GM23338 (cell line): ENCODE measurements at places on chromosomes 4 and X. TPM values are rescaled to one million over a fixed set of nuclear protein-coding genes. Genes with fewer than 3 reads are reported as not detected.
A peak's percentile ranks its signal among the peaks of the same experiment; 100 is the strongest.

GRCh38 chr4:57211131-57211530 lies 100.9 kb upstream of the IGFBP7 start:
- H3K36me3 ChIP-seq, result no peaks in the 10 kb centered on the region
- peaks cover 2% of the 10 kb centered on the region; the same call in 1 of the 2 replicates for H3K4me1 ChIP-seq
- H3K27me3 ChIP-seq, result no peaks in the 10 kb centered on the region
- H3K4me3 ChIP-seq, result no peak overlapping the region
- no peak overlapping the region for H3K27ac ChIP-seq

DNA sequence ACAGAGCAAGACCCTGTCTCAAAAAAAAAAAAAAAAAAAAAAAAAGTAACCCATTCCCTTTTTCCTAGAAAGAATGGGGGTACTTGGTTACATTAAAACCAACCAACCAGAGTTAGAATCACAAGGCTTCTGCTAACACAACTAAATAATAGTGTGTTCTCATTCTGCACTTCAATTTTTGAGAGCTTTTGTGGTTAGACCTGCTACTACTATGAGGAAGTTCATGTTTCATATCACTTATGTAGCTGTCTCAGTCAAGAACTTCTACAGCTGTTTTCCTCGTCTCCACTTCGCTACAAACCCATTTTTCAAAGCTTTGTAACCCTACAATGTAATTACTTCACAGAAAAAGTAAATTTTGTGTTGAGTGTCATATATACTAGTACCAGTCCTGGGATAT lies 58.3 kb downstream of the PDHA2 start:
- no peaks in the 10 kb centered on the region for H3K36me3 ChIP-seq
- H3K27me3 ChIP-seq, result no peaks in the 10 kb centered on the region
- no peak for DNase-seq
- H3K4me1 ChIP-seq, result peaks cover 13% of the 10 kb centered on the region
- H3K27ac ChIP-seq, result no peak overlapping the region

GRCh38 chr4:10605031-10605430 lies 79.5 kb downstream of the CLNK start:
- no peaks in the 10 kb centered on the region for H3K36me3 ChIP-seq
- no peak overlapping the region for H3K4me3 ChIP-seq
- H3K27ac ChIP-seq, result no peak overlapping the region
- H3K4me1 ChIP-seq, result 0 out of 2 replicates have a peak, but pooled peaks cover 4% of the 10 kb centered on the region
- no peak for DNase-seq

DNA sequence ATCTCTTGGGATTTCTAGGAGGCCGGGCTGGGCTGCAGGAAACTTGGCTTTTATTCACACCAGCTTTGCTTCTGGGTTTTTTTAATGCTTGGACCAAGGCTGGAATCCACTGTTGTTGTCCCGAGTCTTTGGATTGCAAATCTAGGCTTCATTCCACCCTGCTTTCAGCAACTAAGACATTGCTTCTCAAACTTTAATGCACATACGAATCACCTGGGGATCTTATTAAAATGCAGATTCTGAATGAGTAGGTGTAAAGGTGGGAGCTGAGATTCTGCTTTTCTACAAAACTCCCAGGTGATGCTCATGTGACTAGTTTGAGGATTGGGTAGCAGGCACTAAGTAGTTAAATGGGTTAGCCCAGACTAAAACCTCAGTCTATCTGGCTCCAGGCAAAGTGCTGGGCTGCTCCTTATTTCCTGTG lies 39.2 kb upstream of the GPC4 start:
- DNase-seq, result peak; percentile 53
- H3K4me1 ChIP-seq, result peaks cover 8% of the 10 kb centered on the region; the same call in 1 of the 2 replicates
- H3K36me3 ChIP-seq, result no peaks in the 10 kb centered on the region

DNA sequence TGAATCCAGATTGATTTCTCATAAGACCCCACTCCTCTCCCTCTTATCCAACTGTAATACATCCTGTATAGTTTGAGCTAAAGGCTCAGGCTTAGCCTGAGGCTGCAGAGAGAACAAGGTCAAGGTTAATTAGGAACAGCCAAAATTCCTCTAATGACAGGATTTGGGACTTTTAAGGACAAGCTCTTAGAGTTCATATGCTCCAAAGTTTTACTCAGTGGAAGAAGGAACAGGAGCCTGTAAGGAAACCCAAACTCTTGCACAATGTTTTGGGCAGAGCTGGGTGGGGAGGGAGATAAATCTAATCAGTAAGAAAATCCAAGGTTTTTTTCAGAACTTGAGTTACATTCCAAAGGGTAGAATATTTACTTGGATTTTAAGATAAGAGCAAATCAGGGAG lies 238.8 kb downstream of the QDPR start:
- no peak overlapping the region for H3K27ac ChIP-seq
- no peaks in the 10 kb centered on the region for H3K4me1 ChIP-seq
- H3K36me3 ChIP-seq, result no peaks in the 10 kb centered on the region
- DNase-seq, result no peak
- H3K27me3 ChIP-seq, result no peaks in the 10 kb centered on the region

GRCh38 chr4:73815145-73815544 lies 21.3 kb upstream of the CXCL6 start:
- no peak overlapping the region for H3K27ac ChIP-seq
- H3K4me1 ChIP-seq, result peaks cover 15% of the 10 kb centered on the region
- H3K36me3 ChIP-seq, result no peaks in the 10 kb centered on the region

DNA sequence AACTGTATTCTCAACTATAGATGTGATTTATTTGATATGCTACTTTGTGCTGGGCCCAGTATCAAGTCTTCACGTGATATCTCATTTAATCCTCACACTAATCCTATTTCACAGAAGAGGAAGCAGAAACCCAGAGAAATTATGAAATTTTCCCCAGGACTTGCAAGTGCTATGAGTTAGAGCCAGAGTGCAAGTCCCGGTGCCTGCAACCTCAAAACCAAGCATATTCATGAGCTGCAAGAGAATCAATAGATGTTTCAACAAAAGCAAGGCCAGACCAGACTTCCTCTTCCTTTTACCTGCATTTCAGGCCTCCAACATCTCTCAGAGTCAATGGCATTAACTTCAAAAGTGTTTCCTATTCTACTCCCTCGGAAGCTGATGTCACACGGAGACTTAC lies 92.2 kb upstream of the GATB start:
- H3K27me3 ChIP-seq, result no peaks in the 10 kb centered on the region
- H3K4me3 ChIP-seq, result no peak overlapping the region
- no peak overlapping the region for H3K27ac ChIP-seq
- H3K4me1 ChIP-seq, result no peaks in the 10 kb centered on the region

Gene GATA1
- not detected in 2 replicates for total RNA-seq

- H3K4me3 ChIP-seq, result peak within 1 kb of the TSS; percentile 93
- DNase-seq, result peak; percentile 86
- H3K27me3 ChIP-seq, result peaks cover 46% of the 10 kb centered on the region
These were observed at the start of gene STOX2 for GRCh38 chr4:183905081-183905592. TSS of gene STOX2 (plus strand) at chr4:183905307. CDS start at chr4:183906791, 1,484 bp downstream.

DNA sequence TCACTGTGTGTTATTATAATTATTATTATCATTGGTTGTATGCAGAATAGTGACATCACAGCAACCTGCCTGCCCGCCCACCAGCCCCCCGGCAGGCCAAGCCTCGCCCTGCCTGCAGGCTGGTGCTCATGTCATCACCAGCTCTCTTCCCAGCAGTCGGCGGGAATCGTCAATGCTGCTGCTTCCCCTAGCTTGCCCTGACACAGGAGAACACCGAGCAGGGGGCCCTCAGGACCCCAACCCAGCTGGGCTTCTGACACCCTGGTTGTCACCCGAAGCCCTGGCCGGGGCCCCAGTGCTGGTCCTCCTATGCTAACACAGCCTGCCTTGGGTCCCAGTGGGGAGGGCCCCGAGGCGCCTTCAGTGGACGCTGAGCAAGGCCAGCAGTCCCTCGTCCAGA lies 100.6 kb downstream of the PPP2R2C start:
- H3K27me3 ChIP-seq, result no peaks in the 10 kb centered on the region
- H3K4me3 ChIP-seq, result no peak overlapping the region
- no peak overlapping the region for H3K27ac ChIP-seq
- H3K36me3 ChIP-seq, result no peaks in the 10 kb centered on the region
